GM12892 (cell line): ENCODE measurements at places on chromosomes 11 and 22.

DNA sequence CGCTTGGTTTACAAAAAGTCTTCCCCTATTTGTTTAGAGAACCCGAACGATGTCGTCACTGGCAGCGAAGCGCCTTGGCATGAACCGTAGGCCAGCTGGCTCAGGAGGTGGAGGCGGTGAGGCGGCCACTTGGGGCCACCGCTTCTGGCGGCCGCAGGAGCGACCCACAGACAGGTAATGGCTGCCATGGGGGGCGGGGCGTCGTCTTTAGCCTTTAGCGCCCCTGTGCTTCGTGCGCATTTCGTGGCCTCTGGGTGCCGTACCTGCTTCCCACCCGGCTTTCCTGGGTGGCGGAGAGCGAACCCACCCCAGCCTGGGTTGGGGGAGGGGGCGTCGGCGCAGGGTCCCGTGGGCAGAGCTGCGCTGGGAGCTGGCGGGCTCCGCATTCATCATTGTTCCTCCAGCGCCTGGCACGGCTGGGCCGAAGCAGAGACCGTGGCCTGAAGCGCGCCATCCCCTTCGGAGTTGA, 469 bp upstream of the OSBP2 start:
- peak; percentile 25 for DNase-seq

DNA sequence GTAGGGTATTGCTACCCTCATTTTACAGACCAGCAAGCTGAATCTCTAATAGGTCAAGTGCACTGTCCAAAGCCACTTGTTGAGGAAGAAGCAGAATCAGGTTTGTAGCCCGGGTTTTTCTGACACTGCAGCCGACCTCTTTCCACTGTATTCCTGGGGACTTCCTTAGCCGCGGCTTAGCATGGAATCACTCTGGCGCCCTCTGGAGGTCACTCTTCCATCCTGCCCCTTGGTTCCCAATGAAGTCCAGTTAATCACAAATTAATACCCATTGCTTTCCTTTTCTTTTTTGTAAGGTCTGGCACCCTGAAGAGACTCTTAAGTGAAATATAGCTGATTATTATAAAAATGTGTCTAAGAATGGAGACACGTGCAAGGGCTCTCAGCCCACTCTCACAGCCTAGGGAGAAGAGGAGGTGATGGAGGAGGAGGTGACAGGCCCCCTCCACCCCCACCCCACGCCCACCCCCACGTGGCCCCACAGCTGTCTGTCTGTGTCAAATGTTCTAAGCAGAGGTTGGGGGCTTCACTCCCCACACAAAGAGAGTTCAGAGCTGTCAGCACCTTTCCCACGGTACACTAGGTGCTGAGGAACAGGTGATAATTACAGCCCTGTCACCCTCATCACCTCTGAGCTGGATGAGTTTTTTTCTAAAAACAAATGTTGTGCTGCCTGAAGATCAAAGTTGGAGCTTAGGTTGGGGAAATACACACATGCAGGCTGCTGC, 57.7 kb upstream of the DRD2 start:
- peak; percentile 19 for DNase-seq

- DNase-seq = peak; percentile 27
These were observed 28.9 kb downstream of the THOC5 start for GRCh38 chr22:29524442-29525191.

- no peak for DNase-seq
These were observed 370 bp upstream of the A4GALT start for GRCh38 chr22:42721045-42721434.

- no peak for DNase-seq
These were observed 199.3 kb downstream of the PGR start for GRCh38 chr11:100930185-100930778.

DNA sequence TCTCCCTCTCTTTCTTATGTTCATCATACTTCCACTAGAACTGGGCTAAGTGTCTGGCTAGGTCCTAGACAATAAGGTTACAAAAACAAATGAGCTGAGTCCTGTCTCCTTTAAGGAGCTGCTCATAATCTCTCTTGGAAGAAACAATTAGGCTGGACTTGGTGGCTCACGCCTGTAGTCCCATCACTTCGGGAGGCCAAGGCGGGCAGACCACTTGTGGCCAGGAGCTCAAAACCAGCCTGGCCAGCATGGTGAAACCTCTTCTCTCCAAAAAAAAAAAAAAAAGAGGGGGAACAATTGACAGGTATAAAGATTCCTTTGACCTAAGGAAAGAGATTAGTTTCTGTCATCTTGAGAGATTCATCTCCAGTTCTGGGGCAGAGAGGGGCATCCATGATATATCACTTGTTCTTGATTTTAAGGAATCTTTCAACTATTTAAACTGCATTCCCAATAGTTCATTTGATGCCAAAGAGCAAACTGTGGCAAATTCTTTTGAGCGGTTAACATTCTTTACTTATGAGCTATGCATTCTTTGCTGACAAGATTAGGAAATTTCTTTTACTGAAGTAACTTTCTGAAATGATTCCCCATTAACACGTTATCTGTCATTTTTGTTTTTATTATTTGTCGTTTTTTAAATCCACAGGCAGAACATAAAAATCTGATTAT, 125.5 kb downstream of the C11orf87 start:
- no peak for DNase-seq

GRCh38 chr11:126720539-126721235, 279.9 kb downstream of the KIRREL3 start:
- DNase-seq = no peak

- no peak for DNase-seq
These were observed 547 bp downstream of the PARVG start for GRCh38 chr22:44181033-44181911.

DNA sequence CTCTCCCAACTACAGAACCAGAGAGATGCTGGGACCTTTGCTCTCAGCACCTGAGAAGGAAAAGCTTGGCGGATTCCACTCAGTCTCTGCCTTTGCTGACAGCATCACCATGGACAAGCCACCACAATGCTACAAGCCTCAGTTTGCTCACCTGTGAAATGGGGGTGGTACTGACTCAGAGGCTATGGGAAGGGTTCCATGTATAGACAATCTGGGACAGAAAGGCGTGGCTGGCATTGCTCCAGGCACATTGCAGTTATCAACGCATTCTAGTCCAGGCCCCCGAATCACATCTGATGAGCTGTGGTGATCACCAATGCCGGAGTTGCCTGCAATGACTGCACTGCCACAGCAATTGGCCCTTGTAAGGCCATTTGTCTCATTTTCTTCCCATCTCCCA, 72.6 kb downstream of the ISX start:
- no peak for DNase-seq

- no peak for DNase-seq
These were observed 14.1 kb downstream of the VWCE start for GRCh38 chr11:61280883-61281580.

GRCh38 chr11:69003866-69004367, 9.1 kb downstream of the MRGPRF start:
- DNase-seq = peak; percentile 11

DNA sequence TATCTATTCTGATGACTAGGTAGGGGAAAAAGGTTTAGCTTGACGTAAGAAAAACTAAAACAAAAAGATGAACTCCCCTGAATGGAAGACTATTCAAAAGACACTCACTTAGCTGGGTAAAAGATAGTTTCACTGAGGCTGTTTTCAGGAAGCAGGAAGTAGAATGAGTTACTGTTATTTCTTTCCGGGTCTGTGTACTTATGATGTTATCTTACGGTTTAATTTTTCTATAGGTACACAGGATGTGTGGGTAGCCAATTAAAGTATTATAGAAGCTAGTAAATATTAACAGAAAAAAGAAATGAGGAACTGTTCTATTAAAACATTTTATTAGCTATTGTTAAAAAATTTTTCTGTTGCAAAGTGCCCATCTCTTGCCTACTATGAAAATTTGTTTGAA, 45.8 kb upstream of the MMP7 start:
- DNase-seq = no peak

GRCh38 chr22:17695986-17696385, 57.4 kb downstream of the BCL2L13 start:
- no peak for DNase-seq

DNA sequence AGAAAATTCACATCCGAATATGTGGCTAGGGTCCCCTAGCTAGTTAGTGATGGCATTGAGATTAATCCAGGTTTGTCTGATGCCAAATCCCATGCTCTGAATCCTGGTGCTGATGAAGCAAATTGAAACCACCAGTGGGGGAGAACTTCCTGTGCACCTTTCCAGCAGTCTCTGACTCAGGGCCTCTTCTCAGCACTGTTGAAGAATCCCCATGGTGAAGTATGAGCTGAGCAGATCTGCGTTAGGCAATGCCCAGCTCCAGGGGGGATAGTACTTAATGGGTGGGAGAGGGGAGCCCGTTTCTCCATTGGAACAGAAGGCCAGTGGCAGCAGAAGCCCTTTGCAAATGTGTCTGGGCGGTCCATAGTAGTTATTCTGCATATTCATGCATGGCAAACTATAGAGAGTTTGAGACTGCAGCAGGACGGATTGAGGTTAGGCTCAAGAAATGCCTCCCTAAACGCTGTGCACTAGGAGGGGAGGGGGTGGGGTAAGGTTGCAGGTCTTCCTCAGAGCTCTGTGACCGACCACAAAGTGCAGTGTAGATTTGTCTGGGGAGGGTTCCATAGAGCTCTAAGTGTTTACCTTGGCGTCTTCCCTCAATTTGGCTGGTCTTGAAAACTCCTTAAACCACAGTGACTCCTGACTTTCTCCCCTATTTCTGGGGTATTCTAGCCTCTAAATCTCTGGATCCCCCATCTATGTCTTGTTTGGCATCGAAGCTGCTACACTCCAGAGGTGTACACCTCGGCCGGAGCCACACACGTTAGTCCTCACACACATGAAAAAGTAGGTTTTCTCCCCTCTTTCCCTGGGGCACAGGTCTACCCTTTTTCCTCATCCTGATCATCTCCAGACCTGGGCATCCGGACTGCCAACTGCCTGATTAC, 4.8 kb downstream of the POU2F3 start:
- DNase-seq = no peak

GRCh38 chr11:70305501-70305900, 35.0 kb downstream of the PPFIA1 start:
- DNase-seq = no peak

- peak; percentile 66 for DNase-seq
These were observed 2.1 kb upstream of the LRRC32 start for GRCh38 chr11:76672431-76673175.

- DNase-seq = no peak
These were observed 32.8 kb upstream of the FGF3 start for GRCh38 chr11:69852056-69852455.

DNA sequence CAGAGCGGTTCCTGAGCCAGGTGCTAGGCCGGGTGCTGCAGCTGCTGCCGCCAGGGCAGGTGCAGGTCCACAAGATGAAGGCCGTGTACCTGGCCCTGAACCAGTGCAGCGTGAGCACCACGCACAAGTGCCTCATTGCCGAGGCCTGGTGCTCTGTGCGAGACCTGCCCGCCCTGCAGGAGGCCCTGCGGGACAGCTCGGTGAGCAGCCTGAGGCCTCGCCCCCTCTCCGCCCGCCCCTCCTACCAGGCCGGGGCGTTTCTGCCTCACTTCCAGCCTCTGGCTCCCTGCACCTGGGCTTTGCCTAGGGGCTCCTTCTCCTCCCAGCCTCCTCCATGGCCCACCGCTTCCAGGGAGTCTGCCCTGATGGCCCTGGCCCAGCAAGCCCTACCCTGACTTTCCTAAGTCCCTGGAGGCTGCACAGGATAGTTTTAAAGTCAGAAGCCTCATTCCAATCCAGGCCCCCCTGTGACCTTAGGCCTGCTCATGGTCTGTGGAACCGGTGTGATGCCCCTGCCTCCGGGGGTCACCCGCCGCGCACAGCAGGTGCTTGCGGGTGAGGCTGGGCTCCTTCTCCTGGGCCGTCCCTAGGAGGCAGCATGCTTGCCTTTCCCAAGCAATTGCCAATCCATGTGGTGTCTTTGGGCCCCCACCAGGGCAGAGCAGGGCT, 5.5 kb downstream of the TCIRG1 start:
- DNase-seq = no peak

- DNase-seq = no peak
These were observed 330 bp upstream of the POLD3 start for GRCh38 chr11:74592063-74592440.

DNA sequence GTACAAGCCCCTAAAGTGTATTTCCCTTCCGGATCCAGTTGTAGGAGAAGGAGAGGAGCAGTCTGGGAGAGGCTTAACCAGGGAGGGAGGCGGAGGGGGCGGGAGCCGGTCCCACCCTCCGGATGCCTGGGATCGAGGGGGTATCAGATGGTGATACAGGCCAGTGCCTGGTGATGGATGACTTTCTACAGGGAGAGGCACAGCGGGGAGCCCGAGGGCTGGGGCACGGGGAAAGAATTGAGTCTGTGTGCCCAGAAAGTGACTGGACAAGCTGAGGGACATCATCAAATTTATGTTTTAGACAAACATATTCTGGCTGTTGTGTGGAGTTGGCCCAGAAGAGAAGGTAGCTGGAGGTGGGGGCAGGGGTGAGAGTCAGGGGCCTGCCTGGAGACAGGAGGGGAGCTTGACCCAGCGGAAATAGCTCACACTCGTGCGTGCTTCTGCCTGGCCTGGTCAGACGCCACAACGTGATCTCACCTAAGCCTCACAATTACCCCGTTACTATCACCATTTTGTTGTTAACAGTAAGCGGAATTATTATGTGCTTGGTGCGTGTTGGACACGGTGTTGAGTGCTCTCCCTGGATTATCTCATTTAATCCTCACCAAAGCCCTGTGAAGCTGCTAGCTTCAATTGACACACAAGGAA, 42.4 kb downstream of the AMPD3 start:
- DNase-seq = no peak

DNA sequence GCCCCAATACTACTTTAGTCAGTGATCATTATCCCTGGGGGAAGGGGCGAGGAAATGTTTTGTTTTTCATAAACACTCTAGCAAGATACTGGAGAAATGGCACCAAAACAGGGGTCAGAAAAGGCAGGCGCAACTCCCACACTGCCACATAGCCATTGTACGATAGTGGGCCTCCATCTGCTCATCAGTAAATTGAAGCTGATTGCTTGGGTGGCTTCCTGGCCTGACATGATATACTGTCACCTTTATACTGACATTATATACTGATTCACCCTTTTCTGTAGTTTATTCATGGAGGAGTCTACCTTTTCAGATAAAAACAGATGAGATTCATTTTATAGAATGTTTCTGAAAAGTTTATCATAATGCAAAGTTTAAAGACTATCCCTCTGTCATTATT, 51.6 kb upstream of the CCDC34 start:
- DNase-seq = no peak

GRCh38 chr11:116231543-116231942, 541.2 kb downstream of the BUD13 start:
- no peak for DNase-seq
